Regular cardiac myocyte (primary cell): ENCODE measurements at places on chromosomes 13 and 19. TPM values are rescaled to one million over a fixed set of nuclear protein-coding genes. Genes with fewer than 3 reads are reported as not detected.

CBY2 gene
- not detected in 2 replicates for total RNA-seq

LINGO3 gene
- not detected in 2 replicates for total RNA-seq

SPACA4 gene
- not detected in 2 replicates for total RNA-seq

SLC5A5 gene
- total RNA-seq: not detected in 2 replicates

CRX gene
- total RNA-seq: not detected in 2 replicates

ZNF850 gene
- total RNA-seq: 6.2 and 6.7 TPM in 2 replicates

GATAD2A gene
- 26.2 and 56.2 TPM in 2 replicates for total RNA-seq

PLK5 gene
- total RNA-seq: under 0.01 TPM in 1 of 2 replicates, not detected in the other

ADGRE3 gene
- total RNA-seq: not detected in 2 replicates

ZNF302 gene
- total RNA-seq: 9.4 and 14.9 TPM in 2 replicates

ABHD17A gene
- 65.7 and 73.8 TPM in 2 replicates for total RNA-seq

KIR3DL2 gene
- total RNA-seq: not detected in 2 replicates

ZNF442 gene
- total RNA-seq: 6.3 and 12.7 TPM in 2 replicates

IGFL1 gene
- total RNA-seq: not detected in 2 replicates

TUBB4A gene
- total RNA-seq: 1.1 TPM in 1 of 2 replicates, not detected in the other

UBAC2 gene
- total RNA-seq: 29.6 and 31.8 TPM in 2 replicates

KCNJ14 gene
- 0.28 and 0.38 TPM in 2 replicates for total RNA-seq

MADCAM1 gene
- under 0.01 TPM in 1 of 2 replicates, not detected in the other for total RNA-seq

MCEMP1 gene
- total RNA-seq: not detected in 2 replicates

C19orf85 gene
- not detected in 2 replicates for total RNA-seq

TMEM59L gene
- 0.96 and 1.4 TPM in 2 replicates for total RNA-seq

CGB3 gene
- total RNA-seq: not detected in 2 replicates

KLK4 gene
- total RNA-seq: not detected in 2 replicates

MRPL4 gene
- 10.7 and 36.0 TPM in 2 replicates for total RNA-seq

ZGLP1 gene
- 0.38 and 1.1 TPM in 2 replicates for total RNA-seq

PLIN3 gene
- total RNA-seq: 254 and 430 TPM in 2 replicates

CD22 gene
- 0.96 and 1.7 TPM in 2 replicates for total RNA-seq

NDFIP2 gene
- total RNA-seq: 40.3 and 47.6 TPM in 2 replicates

CEACAM18 gene
- not detected in 2 replicates for total RNA-seq

ASF1B gene
- total RNA-seq: 1.4 and 17.6 TPM in 2 replicates

SYNE4 gene
- total RNA-seq: 0.19 and 0.28 TPM in 2 replicates

CEACAM1 gene
- total RNA-seq: not detected in 2 replicates

LIPE gene
- total RNA-seq: 1.4 and 4.2 TPM in 2 replicates

ERVV-1 gene
- total RNA-seq: not detected in 2 replicates

LIG4 gene
- 8.2 and 10.4 TPM in 2 replicates for total RNA-seq

GNA15 gene
- total RNA-seq: under 0.01 TPM in 2 replicates

USF2 gene
- 33.5 and 49.1 TPM in 2 replicates for total RNA-seq

C13orf46 gene
- 0.28 and 0.38 TPM in 2 replicates for total RNA-seq

CILP2 gene
- total RNA-seq: under 0.01 and 0.28 TPM in 2 replicates

ZNF90 gene
- total RNA-seq: 0.85 and 1.9 TPM in 2 replicates

CCDC122 gene
- 1.7 and 29.6 TPM in 2 replicates for total RNA-seq

KLF16 gene
- 4.8 and 9.4 TPM in 2 replicates for total RNA-seq

KLK1 gene
- total RNA-seq: not detected in 2 replicates
